Chondrocyte (in vitro differentiated cells): ENCODE measurements at places on chromosomes 3 and 15.

DNA sequence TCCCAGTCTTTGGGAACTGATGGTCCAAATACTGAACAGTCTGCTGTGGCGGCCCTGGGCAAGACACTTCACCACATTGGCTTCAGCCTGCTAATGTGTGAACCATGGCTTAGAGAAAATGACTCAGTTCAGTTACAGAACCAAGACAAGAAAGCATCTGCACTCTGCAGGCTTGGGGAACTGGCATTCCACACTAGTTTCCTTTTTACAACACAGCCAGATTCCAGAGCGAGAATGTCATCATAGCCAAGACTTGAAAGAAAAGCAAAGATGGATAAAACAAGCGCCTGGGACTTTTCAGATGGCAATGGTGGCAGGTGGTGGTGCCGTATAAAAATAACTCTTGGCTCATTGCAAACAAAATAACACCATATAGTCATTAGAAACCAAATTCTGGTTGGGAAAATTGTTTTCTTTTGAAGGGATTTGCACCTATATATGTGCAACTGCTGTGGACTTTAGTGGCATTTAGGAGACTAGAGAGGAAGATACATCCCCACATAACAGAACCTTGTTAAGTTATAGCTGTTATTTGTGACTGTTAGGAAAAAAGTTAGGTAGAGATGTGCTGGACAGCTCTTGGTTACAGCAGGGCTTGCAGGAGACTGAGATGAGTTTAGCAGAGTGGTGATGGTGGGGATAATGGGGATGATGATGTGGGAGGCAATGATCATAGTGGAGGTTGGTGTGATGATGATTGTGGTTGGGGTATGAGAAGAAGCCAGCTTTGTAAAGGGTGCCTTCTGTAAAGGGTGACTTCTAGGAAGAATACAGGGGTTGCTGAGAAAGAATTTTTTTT lies 273.6 kb downstream of the THRB start:
- DNase-seq = no peak
- no peaks in the 10 kb centered on the region for H3K36me3 ChIP-seq
- H3K27ac ChIP-seq = peak overlapping the region; percentile 91

DNA sequence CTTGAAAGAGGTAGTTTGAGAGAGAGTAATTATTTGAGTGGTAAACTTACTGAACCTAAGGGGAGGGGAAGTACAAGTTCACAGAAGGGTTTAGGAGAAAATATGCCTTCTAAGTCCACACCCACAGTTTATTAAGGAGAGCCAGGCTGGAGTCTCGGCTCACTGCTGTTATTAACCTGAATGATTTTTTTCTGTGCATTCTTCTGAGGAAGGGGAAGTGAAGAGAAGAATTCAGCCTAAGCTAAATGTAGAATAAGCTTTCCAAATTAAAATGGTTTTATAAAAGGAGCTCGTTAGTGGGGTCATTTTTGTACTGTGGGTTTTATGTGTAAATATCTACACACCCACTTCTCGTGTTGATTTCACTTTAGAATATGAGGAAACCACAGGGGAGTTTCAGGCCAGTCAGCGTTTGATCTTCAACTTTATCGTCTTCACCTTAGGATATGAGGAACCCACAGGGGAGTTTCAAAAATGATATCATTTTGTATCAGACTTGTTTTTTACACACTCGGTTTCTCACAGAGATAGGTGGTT lies 1.5 kb downstream of the WHAMM start:
- H3K27ac ChIP-seq = peak overlapping the region; percentile 81
- H3K4me1 ChIP-seq = peaks cover 37% of the 10 kb centered on the region

DNA sequence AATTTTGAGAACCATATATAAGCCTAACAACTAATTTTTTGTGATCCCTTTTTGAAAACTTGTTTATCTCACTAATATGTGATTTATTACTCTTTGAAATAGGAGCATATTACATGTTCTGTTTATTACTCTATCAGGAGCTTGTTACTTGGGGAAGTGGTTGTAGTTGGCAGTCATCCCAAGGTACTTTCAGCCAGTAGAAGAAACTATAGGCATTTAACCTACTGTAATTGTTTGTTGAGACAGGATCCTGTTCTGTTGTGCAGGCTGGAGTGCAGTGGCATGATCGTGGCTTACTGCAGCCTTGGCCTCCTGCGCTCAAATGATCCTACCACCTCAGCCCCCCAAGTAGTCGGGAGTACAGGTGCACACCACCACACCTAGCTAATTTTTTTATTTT lies 195.6 kb downstream of the TCF12 start:
- no peak for DNase-seq
- no peak overlapping the region for H3K27ac ChIP-seq
- H3K36me3 ChIP-seq = no peaks in the 10 kb centered on the region
- no peak overlapping the region for H3K4me3 ChIP-seq
- no peaks in the 10 kb centered on the region for H3K27me3 ChIP-seq

- H3K36me3 ChIP-seq = no peaks in the 10 kb centered on the region
- peaks cover 41% of the 10 kb centered on the region for H3K27me3 ChIP-seq
- no peak overlapping the region for H3K4me3 ChIP-seq
Measured at GRCh38 chr3:192467230-192468140, 259.9 kb downstream of the FGF12 start.

DNA sequence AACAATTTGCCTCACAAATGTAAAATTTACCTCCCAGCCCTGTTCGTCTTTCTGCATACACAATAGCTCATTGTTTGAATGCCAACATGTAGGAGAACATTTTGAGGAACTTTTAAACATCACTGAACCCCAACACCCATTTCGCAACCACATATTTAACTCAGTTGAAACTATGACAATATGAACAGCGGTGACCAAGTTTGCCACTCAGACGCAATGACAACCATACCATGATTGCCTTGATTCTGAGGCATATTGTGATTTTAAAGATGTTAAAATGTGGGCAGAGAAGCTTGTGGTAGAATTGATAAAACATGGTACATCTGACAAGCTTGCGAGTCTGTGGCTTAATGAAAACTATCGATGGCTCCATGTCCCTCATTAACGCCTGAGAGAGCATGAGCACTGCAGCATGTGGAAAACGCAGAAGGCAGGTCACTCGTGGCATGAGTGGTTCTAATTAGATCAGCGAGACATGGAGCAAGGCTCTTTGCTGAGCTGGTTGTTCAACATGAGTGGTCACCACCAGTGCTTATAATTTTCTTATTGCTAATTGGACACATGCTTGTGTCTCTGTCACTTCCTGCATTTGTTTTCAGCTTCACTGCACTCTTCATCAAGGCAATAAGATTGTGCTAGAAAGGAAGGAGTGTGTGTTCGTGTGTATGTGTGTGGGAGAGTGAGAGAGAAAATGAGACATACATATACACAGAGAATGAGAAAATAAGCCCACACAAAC lies 116.8 kb downstream of the CHST2 start:
- peaks cover 33% of the 10 kb centered on the region for H3K4me1 ChIP-seq
- peaks cover 2% of the 10 kb centered on the region for H3K36me3 ChIP-seq
- H3K27me3 ChIP-seq = no peaks in the 10 kb centered on the region
- no peak overlapping the region for H3K4me3 ChIP-seq

- H3K4me3 ChIP-seq = no peak overlapping the region
- no peaks in the 10 kb centered on the region for H3K27me3 ChIP-seq
- peaks cover 16% of the 10 kb centered on the region for H3K4me1 ChIP-seq
- H3K27ac ChIP-seq = no peak overlapping the region
Measured at GRCh38 chr3:33858131-33858530, 59.7 kb downstream of the PDCD6IP start.

GRCh38 chr15:38085114-38085513 lies 150.7 kb downstream of the TMCO5A start:
- H3K27ac ChIP-seq = no peak overlapping the region
- H3K27me3 ChIP-seq = no peaks in the 10 kb centered on the region
- peaks cover 53% of the 10 kb centered on the region for H3K4me1 ChIP-seq

DNA sequence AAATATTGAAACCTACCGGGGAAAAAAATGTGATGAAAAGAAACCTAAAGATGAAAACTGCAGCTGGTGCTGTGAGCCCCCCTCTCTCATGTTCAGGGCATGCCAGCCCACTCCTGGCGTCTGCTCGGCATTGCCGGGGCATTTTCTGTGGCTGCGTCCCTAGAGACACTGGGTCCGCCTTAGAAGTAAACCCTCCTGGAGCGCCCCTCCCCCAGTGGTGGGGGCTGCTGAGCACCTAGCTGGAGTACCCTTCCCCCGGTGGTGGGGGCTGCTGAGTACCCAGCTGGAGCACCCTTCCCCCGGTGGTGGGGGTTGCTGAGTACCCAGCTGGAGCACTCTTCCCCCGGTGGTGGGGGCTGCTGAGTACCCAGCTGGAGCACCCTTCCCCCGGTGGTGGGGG lies 24.5 kb upstream of the GABRA5 start:
- H3K27me3 ChIP-seq = peaks cover 28% of the 10 kb centered on the region
- H3K36me3 ChIP-seq = no peaks in the 10 kb centered on the region
- DNase-seq = no peak
- H3K4me3 ChIP-seq = no peak overlapping the region
- peaks cover 3% of the 10 kb centered on the region for H3K4me1 ChIP-seq
- no peak overlapping the region for H3K27ac ChIP-seq

DNA sequence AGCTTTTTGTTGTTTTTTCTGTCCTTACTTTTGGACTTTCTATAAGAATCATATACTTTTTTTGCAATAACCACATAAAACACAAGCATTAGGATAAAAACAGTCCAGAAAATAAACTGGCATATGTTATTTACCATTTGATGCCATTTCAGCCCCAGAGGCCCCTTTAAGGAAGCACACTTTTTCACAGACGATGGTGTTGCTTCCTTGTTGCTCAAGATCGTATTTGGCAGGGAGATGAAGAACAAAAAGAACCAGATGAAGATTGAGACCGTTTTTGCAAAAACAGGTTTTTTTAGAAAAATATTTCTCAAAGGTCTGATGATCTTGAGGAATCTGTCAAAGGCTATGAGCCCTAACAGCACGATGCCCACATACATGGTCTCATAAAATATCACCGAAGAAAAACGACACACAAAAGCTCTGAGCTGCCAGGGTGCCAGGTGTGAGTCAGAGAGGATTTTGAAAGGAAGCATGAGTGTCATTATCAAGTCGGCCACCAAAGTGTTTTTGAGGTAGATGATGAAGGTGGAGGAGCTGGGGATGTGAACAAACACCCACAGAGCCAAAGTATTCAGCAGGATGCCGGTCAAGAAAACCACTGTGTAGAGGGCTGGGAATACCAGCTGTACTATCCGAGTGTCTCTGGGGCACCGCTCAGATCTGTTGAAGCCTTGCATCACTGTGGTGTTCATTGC lies 902 bp downstream of the P2RY13 start:
- H3K27me3 ChIP-seq = no peaks in the 10 kb centered on the region
- no peaks in the 10 kb centered on the region for H3K36me3 ChIP-seq
- no peak overlapping the region for H3K4me3 ChIP-seq
- H3K4me1 ChIP-seq = no peaks in the 10 kb centered on the region
- DNase-seq = no peak
- no peak overlapping the region for H3K27ac ChIP-seq

GRCh38 chr3:128231606-128232005 lies 78.3 kb downstream of the EEFSEC start:
- peaks cover 36% of the 10 kb centered on the region for H3K4me1 ChIP-seq
- no peaks in the 10 kb centered on the region for H3K27me3 ChIP-seq

- H3K36me3 ChIP-seq = no peaks in the 10 kb centered on the region
- H3K4me1 ChIP-seq = no peaks in the 10 kb centered on the region
- H3K27ac ChIP-seq = no peak overlapping the region
- no peak overlapping the region for H3K4me3 ChIP-seq
Measured at GRCh38 chr3:187618722-187619121, 51.5 kb downstream of the SST start.

DNA sequence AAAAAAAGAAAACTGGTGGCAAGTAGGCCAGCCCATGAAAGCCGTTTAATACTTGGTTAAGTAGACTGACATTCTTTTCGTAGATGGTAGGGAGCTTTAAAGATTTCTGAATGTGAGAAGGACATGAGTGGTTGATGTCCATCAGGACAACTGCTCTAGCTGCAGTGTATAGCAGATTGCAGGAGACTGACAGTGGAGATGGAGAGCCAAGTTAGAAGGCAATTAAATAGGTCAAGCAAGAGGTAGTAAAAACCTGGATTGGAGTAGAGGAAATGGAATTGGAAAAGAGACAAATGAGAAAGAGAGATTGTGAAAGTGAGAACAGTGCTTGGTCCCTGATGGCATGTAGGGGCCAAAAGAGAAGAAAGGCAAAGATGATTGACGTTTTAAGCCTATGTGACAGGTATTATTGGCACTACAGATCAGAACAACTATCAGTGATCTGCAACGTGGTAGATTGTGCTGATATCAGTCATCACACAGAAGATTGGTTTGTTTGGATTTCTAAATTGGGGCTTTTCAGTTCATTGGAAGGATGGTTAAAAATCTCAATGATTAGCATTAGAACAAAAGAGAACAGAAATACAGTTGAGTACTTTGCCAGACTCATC lies 74.0 kb downstream of the CNTN4 start:
- no peaks in the 10 kb centered on the region for H3K36me3 ChIP-seq
- H3K4me1 ChIP-seq = peaks cover 4% of the 10 kb centered on the region
- H3K4me3 ChIP-seq = no peak overlapping the region
- H3K27ac ChIP-seq = no peak overlapping the region

DNA sequence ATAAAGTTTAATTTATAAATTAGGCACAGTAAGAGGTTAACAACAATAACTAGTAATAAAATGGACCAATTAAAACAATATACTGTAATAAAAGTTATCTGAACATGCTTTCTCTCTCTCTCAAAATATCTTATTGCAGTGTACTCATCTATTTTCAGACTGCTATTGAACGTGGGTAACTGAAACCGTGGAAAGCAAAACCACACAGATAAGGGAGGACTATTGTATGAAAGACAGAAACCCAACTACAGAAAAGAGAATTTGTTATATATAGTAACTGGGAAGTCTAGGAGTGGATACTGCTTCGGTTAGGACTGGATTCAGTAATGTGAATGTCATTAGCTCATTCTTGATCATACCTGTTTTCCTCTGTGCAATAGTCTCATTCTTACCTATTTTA lies 119.3 kb upstream of the DAZL start:
- H3K4me1 ChIP-seq = peaks cover 5% of the 10 kb centered on the region
- no peaks in the 10 kb centered on the region for H3K27me3 ChIP-seq
- no peak overlapping the region for H3K27ac ChIP-seq
- H3K36me3 ChIP-seq = no peaks in the 10 kb centered on the region

- H3K27ac ChIP-seq = no peak overlapping the region
- H3K36me3 ChIP-seq = no peaks in the 10 kb centered on the region
- no peak for DNase-seq
- no peaks in the 10 kb centered on the region for H3K4me1 ChIP-seq
- no peak overlapping the region for H3K4me3 ChIP-seq
Measured at GRCh38 chr3:78101384-78101783, 1061.5 kb downstream of the ROBO2 start.

- H3K27ac ChIP-seq = no peak overlapping the region
- H3K36me3 ChIP-seq = no peaks in the 10 kb centered on the region
- H3K4me1 ChIP-seq = peaks cover 46% of the 10 kb centered on the region
- no peaks in the 10 kb centered on the region for H3K27me3 ChIP-seq
- H3K4me3 ChIP-seq = no peak overlapping the region
Measured at GRCh38 chr3:125402639-125403038, 27.5 kb upstream of the ZNF148 start.

DNA sequence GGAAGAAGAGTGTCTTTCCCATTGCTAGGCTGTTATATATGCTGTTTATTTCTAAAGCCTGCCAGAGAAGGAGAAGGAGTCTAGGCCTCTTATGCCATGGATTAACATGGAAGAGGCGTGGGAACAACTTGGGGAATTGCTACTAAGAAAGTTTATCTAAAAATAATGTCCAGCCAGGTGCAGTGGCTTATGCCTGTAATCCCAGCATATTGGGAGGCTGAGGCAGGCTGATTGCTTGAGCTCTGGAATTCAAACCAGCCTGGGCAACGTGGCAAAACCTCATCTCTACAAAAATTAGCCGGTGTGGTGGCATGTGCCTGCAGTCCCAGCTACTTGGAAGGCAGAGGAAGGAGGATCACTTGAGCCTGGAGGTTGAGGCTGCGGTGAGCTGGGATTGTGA lies 51.7 kb upstream of the ARPP19 start:
- H3K36me3 ChIP-seq = peaks cover 16% of the 10 kb centered on the region
- H3K4me3 ChIP-seq = no peak overlapping the region
- no peak for DNase-seq
- no peaks in the 10 kb centered on the region for H3K27me3 ChIP-seq
- H3K27ac ChIP-seq = no peak overlapping the region
